Skeletal muscle cell (primary cell): ENCODE measurements at places on chromosomes 2 and 18.

GRCh38 chr18:70663141-70663540 is 374.3 kb downstream of the SOCS6 start:
- DNase-seq: no peak

- no peak for DNase-seq
These were observed 49.9 kb downstream of the FAM210A start for GRCh38 chr18:13676471-13676870.

- DNase-seq: no peak
These were observed 48.4 kb downstream of the NPPC start for GRCh38 chr2:231877533-231878456.

- DNase-seq: no peak
These were observed 575.5 kb downstream of the RNF144A start for GRCh38 chr2:7492719-7493118.

DNA sequence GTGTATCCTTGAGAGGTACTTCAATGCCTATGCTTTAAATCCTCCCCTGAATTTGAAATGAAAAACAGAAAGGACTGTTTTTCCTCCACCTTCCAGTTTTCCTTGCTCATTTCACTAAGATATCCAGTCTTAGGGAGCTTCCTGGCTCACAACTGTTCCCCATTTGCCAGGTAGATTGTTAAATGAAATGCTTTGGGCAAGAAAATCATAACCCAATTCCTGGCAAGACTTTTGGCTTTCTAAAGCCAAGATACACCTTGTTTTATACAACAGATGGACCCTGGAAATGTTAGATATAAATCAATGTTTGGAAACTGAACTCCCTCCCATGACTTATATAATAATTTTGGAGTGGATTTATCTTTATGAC is 3.6 kb upstream of the CHMP3 start:
- DNase-seq: no peak

DNA sequence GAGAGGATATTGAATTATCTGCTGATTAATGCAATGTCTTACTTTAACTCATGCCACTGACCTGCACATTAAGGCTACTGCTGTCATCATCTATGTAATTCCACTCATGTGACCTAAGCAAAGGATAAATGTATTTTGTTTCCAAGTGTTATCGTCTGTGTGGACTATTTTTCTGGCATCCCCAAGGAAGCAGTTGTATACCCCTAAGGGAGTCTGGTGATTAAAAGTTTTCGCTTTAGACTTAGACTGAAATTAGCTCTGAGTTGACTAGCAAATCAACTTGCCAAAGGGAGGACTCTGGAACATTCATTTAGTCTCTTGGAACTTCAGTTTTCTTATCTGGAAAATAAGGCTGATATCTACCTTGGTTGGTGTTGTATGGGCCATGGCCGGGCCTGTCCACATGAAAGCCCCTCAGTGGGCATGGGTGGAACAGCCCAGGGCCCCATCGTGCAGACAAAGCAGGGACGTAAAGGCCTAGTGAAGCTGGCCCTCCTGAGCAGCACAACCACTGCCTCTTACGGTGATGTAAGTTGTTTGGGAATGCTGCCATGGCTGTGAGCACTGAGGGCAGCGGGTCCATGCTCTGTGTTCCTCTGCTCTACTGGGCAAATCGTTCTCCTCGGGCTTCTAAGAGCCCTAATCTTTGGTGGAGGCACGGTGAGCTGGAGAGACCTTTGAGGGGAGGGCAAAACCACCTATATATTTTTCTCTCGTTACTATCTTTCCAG is 144.4 kb upstream of the RNF152 start:
- no peak for DNase-seq

GRCh38 chr2:71100195-71100964 is 29.6 kb downstream of the MCEE start:
- DNase-seq: peak; percentile 12

GRCh38 chr2:210198326-210198725 is 26.9 kb downstream of the ACADL start:
- DNase-seq: no peak

- DNase-seq: no peak
These were observed 198.7 kb downstream of the CCDC85A start for GRCh38 chr2:56382466-56382865.

- no peak for DNase-seq
These were observed 345.1 kb downstream of the DYSF start for GRCh38 chr2:71798266-71799012.

GRCh38 chr2:183522489-183523266 is 398.4 kb downstream of the NUP35 start:
- DNase-seq: no peak

DNA sequence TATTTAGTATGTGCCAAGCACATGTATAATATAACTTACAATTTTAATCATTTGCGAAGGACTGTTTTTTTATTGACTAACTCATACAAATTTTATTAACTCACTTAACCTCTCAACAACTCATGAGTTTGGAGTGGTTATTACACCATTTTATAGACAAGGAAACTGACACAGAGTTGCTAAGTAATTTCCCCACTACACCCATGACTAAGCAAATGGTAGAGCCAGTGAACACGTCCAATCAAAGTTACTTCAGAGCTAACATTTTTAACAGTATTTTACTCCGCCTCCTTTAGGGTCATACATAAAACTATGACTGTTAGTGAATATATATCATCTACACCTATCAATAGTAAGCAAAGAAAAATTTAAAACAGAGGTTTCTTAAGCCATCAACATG is 556.7 kb upstream of the FSIP2 start:
- no peak for DNase-seq

GRCh38 chr2:42249284-42249683 is 80.1 kb downstream of the EML4 start:
- DNase-seq: no peak

DNA sequence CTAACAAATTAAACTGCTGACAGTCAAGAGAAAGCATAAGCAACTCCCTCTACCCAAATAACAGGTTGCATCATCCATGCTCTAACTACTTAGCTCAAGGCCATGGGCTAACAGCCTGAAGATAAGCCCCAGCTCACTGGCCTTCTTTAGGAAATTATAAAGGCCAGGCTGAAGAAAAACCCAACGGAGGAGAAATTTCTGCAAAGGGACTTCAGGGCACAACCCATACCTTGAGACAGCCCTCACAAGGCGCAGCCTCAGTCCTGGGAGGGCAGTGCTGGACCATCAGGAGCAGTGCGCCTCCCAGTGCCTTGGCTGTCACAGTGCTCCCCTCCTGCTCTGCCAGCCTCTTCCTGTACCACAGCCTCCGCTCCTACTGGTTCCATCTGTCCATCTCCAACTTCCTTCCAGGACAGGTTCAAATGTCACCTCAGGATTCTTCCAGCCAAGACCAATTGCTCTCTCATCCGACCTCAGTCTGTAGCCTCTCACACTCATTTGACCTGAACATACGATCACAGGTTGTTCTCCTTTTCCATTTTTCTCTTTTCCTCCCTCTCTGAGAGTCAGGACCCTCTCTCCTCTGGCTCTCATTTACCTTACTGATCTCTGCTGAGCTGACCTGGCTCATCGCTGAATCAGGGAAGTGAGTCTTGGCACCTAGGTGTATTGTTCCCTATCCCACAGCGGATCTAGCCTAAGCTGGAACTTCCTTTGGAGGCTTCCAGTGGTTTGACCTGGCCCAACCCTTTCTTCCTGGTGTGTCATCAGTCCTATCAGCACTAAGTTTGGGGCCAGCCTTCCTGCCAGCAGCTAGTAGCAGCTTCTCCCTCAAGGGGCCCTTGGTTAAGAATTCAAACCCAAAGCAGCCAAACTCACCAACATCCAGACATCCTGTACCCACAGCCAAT is 1.9 kb downstream of the MCFD2 start:
- DNase-seq: peak; percentile 35

- no peak for DNase-seq
These were observed 103.8 kb upstream of the PDE1A start for GRCh38 chr2:182530636-182531035.

- no peak for DNase-seq
These were observed 352.8 kb upstream of the GYPC start for GRCh38 chr2:126303113-126303512.

DNA sequence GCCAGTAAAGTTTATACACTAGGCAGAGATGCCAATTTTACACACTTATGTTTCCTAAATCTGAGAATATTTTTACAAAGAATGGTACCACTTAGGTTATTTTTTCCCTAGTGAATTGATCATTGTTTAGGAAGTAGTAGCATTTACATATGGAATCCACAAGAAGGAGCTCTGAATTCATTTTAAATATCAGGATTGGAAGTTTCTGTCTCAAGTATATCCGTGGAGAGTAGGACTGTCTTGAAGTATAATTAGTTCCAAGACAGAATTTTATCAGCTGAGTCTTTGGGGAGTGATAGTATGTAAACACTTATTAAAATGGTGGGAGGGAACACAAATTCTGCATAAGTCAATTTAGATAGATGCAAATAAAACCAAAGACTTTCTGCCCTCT is 82.3 kb upstream of the FAM98A start:
- no peak for DNase-seq
